Immature natural killer cell (primary cell): ENCODE measurements at places on chromosomes 6 and 20.

DNA sequence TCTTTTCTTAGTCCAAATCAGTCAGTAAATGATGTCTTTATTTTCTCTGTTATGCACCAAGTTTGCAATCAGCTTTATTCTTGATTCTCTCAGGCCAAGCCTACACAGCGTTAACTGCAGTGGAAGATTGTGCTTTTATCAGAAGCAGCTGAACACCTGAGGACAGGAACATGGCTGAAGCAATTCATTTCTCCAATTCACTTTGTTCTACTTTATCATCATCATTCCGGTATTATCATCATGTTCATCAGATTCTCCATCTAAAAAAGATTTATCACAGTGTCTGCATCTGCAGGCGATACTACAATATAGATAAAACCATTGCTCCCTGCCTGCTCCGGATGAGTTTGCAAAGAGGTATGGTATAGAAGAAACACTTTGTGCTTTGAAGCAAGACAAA is 68.1 kb upstream of the STMND1 start:
- no peak for DNase-seq

DNA sequence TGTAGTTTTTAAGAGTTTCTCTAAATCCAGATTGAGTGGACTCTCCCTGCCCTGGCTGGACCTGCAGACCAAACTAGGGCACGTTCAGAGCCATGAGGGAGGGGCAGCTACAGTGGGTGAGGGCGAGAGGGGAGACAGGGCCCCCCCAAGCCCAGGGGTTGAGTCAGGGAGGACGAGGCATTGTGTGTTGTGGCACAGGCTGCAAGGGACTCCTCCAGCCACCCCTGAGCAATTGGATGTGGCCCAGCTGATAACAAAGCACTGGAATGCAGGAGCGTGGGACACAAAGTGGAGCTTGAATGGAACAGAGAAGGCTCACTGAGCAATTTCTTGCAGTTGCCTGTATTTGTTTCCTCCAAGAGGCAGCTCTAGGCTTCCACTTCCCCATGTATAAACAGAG is 43.5 kb upstream of the MYL9 start:
- DNase-seq = no peak

DNA sequence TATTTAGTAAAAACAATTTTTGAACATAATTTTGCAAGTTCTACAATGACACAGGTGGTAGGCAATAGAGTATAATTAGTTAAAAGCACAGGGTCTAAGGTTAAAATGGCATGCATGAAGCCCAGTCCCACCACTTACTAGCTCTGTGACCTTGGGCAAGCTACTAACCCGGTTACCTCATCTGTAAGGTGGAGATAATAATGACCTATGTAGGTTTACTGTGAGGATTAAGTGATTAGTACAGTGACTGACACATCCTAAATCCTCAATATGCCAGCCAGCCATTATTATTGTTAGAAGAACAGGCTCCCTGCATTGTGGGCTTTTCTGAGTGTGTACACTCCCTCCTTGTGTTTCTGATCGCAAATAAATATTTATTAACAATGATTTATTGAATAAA is 26.2 kb downstream of the ATXN1 start:
- DNase-seq = no peak

- no peak for DNase-seq
Observed at GRCh38 chr6:136466777-136467176, 83.4 kb downstream of the MAP7 start.

DNA sequence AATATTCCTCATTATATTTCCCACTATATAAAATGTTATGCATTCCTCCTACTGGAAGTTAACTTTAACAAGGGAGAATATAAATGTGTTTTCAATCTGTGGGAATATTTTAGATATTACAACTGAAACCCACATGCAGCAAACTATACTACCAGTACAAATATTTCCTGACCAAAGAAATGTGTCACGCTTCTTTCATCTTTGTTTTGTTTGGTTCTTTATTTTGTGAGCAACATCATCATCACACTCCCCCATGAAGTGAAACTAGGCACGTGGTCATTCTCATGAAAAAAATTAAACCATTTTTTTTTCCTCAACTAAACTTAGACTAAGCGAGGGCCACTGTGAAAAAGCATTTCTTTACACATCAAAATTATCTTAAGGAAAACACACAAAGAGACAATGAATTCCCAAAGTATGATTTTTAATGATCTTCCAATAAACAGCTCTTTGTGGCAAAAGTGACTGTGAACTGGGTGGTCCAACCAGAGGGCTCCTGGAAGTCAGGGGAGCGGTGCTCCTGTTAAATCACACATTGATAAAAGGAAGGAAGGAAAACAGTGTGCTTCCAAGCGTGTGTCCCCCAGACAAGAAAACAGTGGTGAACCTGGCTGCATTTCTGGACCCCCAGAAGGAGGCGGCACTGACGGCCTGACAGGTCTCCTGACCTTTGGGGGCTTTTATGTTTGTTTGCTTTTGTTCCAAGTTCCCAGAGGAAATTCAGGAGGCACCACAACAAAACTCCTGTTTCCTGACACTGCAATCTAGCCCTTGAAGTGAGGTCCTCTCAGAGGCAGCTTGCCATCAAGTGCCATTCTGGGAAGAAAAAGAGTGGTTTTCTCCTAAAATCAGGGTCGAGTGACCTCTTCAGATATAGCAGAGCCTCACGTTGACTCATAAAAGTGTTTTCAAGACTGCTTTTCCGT is 166.8 kb upstream of the FOXQ1 start:
- no peak for DNase-seq

DNA sequence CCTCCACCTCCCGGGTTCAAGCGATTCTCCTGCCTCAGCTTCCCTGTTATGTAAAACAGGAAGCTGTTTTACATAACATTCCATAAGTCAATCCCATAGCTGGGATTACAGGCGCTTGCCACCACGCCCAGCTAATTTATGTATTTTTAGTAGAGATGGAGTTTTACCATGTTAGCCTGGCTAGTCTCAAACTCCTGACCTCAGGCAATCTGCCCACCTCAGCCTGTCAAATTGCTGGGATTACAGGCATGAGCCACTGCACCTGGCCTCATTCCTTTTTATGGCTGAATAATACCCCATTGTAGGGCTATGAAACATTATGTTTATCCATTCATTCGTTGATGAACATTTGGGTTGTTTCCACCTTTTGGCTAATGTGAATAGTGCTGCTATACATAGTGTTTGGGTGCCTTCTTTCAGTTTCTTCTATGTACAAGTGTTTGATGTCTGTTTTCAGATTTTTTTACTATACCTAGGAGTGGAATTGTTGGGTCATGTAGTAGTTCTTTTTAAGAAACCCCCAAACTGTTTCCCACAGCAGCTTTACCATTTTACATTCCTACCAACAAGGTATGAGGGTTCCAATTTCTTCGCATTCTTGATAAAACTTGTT is 138.7 kb upstream of the COL21A1 start:
- DNase-seq = no peak

DNA sequence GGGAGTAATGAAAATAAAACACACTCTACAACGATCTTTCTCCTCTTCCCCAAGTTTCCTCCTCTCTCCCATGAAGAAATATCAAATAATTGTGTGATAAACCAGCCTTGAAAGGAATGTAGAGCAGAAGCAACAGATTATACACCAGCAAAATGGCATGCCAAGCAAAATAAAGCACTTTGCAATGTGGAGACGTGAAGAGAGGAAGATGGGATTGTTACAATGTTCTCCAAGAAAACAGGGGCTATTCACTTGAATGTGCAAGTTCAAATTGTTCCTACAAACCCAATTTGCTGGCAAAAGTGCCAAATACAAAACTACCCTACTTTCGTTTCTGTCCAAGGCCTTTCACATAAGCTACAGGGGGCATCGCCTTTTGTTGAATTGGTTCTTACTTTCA is 185.1 kb downstream of the PDE7B start:
- no peak for DNase-seq

- no peak for DNase-seq
Observed at GRCh38 chr6:45951321-45952167, 64.1 kb downstream of the CLIC5 start.

- DNase-seq = no peak
Observed at GRCh38 chr6:91387290-91388059, 800.6 kb upstream of the MAP3K7 start.

GRCh38 chr6:138211048-138211581 is 7.2 kb downstream of the PBOV1 start:
- no peak for DNase-seq

GRCh38 chr20:45374966-45375365 is 3.2 kb downstream of the TP53TG5 start:
- DNase-seq = no peak

DNA sequence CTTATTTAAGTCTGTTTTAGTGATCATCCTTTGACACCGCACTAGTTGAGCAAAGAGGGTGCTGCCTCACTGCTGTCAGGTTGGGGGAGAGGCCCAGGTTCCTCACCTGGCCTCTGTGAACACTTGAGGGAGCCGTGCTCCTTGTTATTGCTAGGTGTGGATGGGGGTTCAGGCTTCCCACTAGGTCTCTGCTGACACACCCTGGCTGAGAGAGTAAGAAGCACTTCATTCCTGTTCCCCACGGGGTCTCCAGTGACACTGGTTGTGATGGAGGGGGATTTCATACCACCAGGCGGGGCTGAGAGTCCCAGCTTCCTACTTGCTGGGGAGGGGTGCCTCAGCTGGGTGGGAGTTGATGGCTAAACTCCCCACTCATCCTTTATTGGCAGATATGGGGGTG is 11.1 kb upstream of the NOTCH4 start:
- no peak for DNase-seq

DNA sequence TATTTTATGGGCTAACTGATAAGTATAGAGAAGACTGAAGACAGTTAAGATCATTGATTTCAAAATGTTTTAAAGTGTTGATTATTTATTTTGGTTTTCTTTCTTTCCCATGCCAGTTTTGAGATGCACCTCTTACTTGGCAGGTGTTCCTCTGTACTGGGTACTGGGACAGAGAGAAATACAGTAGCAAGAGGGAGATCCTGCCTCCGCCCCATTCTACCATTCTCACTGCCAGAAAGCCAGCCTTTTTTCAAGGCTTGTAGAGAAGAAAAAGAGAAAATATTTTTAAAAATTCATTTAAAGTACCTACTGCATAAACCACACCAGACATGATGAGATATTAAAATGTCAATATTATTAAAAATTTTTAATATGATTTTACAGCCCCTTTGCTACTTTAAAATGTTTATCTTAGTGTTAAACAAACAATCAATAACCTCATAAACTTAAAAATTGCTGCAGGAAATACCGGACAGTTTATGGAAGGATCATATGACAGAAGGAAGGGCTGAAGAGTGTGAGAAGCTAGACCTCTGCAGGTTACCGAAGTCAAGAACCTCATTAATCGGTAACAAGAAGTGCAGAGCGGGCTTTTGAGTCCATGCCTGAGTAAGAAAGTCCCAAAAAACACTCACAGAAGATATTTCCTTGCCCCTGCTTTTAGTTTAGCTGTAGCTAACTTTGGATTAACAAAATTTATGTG is 117.8 kb upstream of the ESR1 start:
- DNase-seq = no peak

DNA sequence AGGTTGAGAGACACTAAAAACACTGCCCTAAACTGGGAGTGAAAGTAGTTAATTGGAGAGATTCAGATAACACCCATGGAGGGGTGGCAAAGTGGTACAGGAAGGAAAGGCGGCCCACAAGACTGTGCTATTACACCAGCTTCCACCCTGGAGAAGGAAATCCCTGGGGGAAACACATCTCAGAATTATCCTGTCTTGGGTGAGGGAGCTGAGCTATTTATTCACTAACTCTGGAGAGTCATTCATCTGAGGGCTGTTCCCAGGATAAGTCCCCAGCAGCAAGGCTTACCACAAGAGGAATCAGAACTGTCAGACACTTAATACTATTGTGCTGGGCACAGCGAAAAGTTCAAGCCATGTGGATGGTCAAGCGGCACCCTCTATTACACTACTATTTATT is 9.9 kb downstream of the TBCC start:
- no peak for DNase-seq

GRCh38 chr6:148244217-148244935 is 98.3 kb upstream of the SASH1 start:
- DNase-seq = no peak

DNA sequence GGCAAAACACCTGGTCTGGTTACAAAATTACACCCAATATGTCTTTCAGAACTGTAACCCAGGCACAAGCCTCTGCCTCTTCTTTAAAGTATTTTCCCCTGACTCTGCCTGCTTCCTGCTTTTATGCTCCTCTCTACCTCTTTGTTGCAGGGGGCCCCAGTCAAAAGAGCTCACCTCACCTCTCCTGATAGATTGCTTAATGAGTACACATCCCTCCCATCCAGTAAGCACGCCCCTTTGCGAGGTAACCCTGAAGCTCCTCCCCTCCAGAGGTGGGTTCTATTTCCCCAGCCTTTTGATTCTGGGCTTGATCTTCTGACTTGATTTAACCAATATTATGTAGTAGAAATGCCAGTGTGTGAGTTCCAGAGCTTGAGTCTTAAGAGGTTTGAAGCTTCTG is 56.6 kb upstream of the EYA2 start:
- no peak for DNase-seq

GRCh38 chr6:46653439-46654195 is 842 bp downstream of the SLC25A27 start:
- DNase-seq = no peak

DNA sequence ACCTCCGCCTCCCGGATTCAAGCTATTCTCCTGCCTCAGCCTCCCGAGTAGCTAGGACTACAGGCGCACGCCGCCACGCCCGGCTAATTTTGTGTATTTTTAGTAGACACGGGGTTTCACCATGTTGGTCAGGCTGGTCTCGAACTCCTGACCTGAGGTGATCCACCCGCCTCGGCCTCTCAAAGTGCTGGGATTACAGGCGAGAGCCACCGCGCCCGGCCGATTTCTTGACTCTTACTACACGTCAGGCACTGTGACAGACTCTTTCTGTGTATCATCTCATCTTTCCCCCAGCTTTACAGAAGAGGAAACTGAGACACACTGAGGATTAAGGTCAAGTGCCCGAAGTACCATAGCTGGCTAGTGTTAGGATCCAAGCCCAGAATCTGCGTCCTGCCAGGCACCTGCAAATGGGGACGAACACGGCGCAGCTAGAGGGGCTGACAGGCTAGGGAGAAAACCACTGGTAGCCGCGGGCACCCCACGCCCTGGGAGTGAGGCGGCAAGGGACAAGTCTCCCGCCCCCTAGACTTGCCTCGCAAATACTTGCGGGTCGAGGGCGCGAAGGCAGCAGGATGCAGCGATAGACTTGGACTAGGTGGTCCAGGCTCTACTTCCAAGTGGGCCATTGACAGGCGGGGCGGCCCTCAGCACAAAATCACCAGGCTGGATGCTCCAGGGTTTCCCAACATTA is 1.1 kb upstream of the TAF8 start:
- DNase-seq = no peak

- no peak for DNase-seq
Observed at GRCh38 chr6:70980727-70981126, 23.9 kb upstream of the B3GAT2 start.

GRCh38 chr20:19027971-19028370 is 184.5 kb upstream of the SLC24A3 start:
- no peak for DNase-seq

DNA sequence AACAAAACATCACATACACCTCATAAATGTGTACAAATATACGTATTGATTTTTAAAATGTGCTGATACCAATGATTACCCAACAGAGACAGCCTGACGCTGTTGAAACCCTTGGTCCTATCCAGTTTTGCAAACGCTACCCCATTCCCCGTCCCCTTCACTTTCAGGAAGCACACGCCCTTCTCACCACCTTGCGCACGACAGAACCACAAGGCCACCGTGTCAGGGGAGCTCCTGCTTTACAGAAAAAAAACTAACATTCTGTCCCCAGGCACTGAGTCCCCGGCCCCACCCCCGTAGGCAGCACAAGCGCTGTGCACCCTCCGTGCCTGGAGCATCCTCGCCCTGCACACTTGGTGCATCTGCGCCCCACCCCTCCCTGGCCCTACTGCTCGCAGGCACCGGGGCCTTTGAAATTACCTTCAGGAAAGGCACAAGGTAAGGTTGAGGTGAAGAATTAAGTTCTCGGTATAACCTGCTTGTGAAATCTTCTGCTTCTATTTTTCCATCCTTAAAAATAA is 58.5 kb downstream of the TAF4 start:
- peak; percentile 76 for DNase-seq
